ENCODE measurements at places on chromosomes 6 and 20. TPM values are rescaled to one million over a fixed set of nuclear protein-coding genes. Genes with fewer than 3 reads are reported as not detected.

Gene C6orf132
- total RNA-seq, result 0.71 TPM

Gene NFYA
- total RNA-seq, result 10.4 TPM

Gene POM121L2
- total RNA-seq, result not detected

Gene EYS
- 0.28 TPM for total RNA-seq

Gene GINM1
- 69.1 TPM for total RNA-seq

Gene TUBB2B
- 2.4 TPM for total RNA-seq

Gene BPIFB2
- not detected for total RNA-seq

Gene PSMA7
- 342 TPM for total RNA-seq

Gene CDH22
- not detected for total RNA-seq

Gene PTCHD4
- total RNA-seq, result 3.0 TPM

Gene BMP2
- 8.8 TPM for total RNA-seq

Gene GSTA4
- 37.3 TPM for total RNA-seq

Gene CLPSL2
- not detected for total RNA-seq

Gene TNFAIP3
- 8.7 TPM for total RNA-seq
